Myocyte (in vitro differentiated cells): ENCODE measurements at places on chromosomes 3 and 15.

- DNase-seq = peak; percentile 31
Measured at GRCh38 chr15:95298729-95299128, 1031.8 kb upstream of the NR2F2 start.

DNA sequence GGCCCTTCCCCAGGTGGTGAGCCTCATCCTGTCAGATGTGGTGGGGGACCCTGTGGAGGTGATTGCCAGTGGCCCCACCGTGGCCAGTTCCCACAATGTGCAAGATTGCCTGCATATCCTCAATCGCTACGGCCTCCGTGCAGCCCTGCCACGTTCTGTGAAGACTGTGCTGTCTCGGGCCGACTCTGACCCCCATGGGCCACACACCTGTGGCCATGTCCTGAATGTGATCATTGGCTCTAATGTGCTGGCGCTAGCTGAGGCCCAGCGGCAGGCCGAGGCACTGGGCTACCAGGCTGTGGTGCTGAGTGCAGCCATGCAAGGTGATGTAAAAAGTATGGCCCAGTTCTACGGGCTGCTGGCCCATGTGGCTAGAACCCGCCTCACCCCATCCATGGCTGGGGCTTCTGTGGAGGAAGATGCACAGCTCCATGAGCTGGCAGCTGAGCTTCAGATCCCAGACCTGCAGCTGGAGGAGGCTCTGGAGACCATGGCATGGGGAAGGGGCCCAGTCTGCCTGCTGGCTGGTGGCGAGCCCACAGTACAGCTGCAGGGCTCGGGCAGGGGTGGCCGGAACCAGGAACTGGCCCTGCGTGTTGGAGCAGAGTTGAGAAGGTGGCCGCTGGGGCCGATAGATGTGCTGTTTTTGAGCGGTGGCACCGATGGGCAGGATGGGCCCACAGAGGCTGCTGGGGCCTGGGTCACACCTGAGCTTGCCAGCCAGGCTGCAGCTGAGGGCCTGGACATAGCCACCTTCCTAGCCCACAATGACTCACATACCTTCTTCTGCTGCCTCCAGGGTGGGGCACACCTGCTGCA, 4.8 kb downstream of the GLYCTK start:
- DNase-seq = no peak

DNA sequence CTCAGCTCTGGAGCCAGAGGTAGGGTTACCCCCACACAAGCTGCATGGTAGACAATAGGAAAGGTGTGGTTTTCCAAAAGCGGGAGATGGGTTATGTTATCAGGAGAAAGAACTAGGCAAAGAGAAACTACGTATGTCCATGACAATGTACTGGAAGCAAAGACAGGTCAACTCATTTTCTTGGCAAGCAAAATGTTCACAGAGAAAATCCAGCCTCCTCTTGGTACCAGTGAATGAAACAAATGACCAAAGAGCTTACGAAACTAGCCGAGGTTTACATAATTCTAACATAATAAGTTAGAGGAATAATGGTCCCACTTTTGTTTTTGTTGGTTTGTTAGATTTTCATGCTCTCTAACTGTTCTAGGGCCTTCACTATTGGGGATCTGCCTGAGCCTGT, 338.1 kb upstream of the TGFBR2 start:
- no peak for DNase-seq

GRCh38 chr3:149534671-149535332, 60.3 kb downstream of the TM4SF4 start:
- DNase-seq = peak; percentile 81

- DNase-seq = no peak
Measured at GRCh38 chr3:147383617-147384016, 22.7 kb downstream of the ZIC4 start.

- no peak for DNase-seq
Measured at GRCh38 chr3:64892671-64893309, 205.0 kb upstream of the ADAMTS9 start.

GRCh38 chr3:170128977-170129431, 52.5 kb downstream of the PHC3 start:
- DNase-seq = peak; percentile 50

DNA sequence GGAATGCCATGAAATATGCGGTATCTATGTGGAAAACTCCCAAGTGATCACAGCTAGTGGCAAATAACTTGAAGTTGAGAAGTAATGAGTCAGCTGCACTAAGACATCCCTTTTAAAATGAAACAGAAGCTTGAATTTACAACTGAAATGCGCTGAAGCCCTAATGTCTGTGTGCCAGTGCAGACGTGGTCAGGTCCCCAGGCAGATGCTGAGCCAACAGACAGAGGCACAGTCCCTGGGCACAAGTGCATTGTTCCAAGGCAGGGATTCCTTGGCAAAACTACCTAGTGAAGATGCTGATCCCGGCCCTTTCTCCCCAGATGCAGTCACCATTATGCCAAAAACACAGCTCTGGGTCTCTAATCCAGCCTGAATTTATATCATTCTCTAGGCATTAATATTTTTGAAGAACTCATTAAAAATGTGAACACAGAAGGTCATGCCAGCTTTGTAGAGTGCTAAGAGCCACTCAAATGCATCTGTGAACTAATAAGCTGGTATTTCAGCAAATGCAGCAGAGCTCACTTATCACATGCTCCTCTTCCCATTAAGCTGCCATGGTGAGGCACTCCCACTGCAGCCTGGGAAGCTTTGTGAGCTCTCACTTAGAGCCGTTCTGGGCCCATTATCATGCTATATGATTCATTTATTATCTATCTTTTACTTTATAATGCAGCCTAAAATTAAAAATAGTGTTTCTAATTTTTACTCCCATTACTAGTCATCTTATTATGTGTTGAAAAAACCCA, 200.1 kb downstream of the GABRB3 start:
- DNase-seq = no peak

DNA sequence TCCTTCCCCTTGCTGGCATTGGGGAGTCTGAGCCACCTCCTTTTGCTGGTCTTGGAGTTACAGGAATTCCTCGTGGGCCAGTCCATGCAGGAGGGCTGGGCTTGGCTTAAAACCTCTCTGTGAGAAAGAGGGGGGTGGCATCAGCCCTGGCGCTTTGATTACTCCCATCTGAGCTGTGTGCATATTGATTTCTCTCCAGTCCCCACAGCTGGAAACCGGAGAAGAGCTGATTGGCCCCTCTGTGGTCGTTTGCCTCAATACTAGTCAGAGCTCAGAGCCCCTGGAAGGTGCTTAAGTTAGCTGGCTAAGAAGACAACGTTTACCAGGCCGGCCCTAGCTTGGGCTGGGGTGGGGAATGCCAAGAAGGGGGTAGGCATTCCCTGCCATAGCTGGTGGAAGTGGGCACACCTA, 4.0 kb upstream of the RASGRF1 start:
- no peak for DNase-seq

DNA sequence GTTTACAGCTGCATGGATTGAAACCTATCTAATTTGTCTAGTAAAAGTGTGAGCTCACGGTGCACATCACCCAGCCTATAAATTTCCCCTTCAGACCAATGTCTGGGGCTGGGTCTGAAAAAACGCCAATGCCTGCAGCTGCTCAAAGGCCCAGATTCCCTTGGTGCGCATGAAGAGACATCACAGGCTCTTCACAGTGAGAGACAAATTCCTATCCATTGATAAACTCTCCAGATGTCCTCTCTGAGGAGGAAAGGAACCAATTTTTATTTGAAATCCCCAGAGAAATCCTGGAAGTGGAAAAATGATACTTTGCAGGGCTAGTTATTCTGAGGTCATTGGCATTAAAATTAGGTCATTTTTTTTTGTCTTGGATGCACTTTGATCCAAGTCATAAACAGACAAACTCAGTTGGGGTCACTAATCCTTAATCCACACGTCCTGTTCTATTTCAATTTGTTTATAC, 360.5 kb downstream of the EPHA3 start:
- no peak for DNase-seq

DNA sequence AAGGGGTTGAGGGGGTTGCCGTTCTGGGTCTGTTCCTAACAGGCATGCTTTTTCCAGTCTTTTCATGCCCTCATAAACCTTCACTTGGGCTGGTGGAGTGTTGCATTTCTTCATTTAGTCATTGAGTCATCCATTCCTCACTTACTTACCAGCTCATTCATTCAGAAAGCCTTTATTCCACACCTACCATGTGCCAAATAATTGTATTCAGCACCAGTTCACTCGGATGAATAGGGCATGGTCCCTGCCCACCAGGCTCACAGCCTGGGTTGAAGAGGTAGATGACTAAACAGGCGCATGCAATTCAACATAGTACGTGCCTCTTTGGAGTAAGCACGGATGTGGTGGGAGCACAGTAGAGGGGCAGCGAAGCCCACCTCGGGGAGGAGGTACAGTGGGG, 35.1 kb upstream of the THSD4 start:
- DNase-seq = no peak

DNA sequence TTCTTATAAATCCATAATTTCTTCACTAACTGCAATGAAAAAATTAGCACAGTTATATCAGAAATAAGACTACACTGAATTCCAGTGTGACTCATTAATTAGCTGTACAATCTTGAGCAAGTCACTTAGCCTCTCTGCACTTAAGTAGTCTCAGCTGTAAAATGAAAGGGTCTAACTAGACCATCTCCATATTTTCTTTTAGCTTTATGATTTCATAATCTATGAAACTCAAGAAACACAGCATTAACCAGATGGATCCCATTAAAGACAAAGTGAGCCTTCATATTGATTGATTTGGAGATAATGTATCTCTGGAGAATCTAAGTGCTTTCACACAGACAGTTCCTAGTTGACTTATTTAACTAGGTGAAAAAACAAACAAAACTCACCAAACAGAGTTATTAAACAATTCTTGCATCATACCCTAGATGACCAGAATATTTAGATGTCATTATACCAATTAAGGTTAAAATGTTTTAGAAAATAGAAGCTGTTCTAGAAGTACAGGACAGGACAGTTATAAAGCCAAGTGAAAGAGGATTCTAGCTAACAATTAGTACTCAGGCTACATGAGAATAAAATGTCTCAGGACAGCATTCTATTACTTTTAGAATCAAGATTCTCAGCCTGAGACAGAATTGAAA, 11.2 kb downstream of the CSNK1G1 start:
- no peak for DNase-seq

DNA sequence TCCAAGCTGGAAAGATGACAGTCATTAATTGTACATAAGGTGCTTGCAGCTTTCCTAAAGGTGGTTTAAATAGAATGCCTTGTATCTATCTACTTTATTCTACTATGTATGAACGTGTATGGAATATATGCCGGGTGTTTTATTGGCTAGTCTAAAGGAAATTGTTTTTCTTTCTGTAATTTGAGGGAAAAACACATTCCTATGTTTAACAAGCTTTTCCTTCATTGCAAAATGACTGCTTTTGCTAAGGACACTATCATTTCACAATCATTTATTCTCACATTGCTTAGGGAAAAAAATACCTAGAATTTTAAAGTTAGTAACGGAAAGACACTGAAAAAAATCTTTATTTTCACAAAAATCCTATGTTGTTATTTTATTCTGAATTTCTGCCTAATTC, 141.7 kb downstream of the WDR76 start:
- no peak for DNase-seq

GRCh38 chr3:64717872-64718613, 30.2 kb upstream of the ADAMTS9 start:
- peak; percentile 23 for DNase-seq

- no peak for DNase-seq
Measured at GRCh38 chr15:50523851-50524251, 22.6 kb downstream of the USP50 start.

DNA sequence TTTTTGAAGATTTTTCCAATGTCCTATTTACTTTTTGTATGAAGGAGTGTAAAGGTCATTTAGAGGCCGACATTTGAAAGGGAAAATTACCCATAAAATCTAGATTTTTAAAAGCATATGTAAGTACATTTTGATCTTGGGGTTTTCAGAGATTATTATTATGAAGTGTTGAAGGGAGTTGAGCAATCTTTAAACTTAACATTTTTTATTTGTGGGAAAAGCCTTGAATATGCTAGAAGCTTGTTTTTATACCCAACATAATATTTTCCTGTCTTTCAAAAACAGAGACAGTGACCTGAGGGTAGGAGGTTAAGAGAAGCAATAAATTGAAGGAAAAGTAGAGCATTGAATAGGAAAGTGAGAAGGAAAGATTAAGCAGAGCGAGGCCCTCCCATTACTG, 85.7 kb downstream of the SLMAP start:
- no peak for DNase-seq

DNA sequence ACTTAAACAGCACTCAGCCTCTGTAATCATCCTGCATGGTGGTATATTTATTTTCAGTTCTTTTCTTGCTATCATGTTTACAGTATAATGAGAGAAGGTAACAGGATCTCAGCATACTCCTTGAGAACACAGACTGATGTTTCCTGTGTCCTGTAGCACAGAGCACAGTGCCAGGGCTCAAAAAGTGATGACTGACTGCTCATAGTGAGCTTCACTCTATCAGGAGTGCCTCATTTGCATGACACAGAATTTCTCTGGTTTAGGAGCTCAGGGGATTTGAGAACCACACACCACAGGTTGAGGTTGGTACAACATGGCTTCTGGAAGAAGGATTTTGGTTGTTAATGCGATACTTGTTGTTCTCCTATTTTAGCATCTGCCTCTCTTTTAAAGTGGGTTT, 68.5 kb upstream of the SLC2A2 start:
- DNase-seq = peak; percentile 50

DNA sequence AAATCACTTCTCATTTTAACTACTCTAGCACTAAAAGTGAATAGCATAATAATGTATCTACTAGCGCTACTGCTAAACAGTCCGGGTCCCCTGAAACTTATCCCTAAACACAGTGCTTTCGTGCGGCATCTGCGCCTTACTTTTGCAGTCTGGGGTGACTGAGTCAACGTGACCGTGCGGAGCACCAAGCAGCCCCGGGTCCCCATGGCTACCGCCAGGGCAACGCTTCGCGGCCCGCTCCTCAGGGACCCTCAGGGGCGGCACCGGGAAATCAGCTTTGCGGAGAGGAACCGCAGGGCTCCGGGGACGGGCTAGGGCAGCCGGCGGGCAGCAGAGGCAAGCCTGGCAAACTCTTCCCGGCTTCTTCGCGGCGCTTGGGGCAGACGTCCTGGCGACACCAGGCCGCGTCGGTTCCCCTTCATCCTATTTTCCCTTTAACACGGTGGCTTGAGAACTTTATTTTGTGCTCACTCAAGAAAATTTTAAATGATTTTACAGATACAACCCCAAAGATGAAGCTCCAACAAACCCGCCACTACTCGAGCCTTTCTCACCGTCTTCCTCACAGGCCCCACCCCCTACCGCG, 757 bp upstream of the DIPK2A start:
- DNase-seq = peak; percentile 71

DNA sequence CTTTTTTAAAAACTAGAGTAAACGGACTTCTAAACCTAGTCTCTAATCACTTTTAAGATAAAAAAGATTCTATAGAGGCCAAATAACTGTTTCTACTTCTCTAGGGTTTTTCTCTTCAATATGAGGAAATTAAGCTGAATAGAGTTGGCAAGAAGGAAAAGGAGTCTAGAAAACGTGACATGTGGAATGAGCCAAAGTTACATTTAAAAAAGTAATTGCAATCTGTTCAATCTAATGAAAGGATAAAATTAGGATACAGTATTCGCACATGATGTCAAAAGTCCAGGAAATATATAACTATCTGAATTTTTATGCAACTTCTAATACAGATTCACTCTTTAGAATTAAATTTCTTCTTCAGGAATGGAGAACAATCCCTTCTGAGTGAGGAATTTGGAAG, 300.1 kb downstream of the ULK4 start:
- no peak for DNase-seq
